ENCODE measurements at places on chromosomes 4 and X.

DNA sequence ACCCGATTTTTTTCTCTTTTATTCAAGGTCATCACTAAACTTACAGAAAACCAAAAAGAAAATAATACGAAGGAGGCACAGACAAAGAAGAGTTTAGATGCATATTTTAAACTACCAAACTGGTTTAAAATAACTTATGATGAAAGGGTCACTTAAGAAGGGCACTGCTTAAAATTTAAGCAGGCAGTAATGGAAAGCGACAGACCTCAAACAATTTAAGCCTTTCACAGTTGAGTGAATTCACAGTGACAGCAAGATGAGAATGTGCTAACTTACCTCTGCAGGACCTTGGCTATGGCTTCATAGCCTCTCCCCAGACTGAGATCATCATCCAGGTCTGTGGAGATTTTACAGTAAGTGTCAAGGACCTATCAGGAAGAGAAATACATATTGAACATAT, 112.1 kb downstream of the TTC29 start:
- no peak for DNase-seq

DNA sequence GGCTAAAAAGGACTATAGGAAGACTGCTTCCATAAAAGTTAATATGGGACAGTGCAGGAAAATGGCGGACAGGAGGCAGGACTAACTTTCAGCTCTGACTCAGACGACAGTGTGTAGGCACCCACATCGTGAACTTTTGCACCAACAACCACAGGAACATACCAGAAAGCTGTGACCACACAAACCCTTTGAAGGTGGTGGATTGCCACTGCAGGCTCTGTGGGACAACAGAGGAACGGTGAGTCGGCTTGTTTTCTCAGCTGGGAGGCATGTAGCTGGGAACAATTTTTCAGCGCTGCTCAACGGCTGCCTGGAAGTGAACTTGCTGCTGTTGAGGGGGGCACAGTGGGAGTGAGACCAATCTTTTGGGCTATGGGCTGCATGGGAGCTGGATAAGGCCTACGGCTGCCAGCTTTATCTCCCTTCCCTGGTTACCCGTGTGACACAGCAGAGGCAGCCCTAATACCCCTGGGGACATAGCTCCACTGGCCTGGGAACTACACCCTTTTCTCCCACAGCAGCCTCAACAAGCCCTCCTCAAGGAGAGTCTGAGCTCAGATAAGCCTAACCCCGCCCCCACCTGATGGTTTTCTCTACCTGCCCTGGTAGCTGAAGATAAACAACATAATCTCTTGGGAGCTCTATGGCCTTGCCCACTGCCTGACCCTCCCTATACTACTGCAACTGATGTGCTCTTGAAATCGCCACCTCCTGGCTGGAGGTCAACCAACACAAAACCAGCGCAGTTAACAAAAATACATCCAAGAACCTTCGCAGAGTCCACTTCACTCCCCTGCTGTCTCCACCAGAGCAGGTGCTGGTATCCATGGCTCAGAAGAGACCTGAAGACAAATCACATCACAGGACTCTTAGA, 1537.0 kb downstream of the C4orf33 start:
- DNase-seq, result no peak

DNA sequence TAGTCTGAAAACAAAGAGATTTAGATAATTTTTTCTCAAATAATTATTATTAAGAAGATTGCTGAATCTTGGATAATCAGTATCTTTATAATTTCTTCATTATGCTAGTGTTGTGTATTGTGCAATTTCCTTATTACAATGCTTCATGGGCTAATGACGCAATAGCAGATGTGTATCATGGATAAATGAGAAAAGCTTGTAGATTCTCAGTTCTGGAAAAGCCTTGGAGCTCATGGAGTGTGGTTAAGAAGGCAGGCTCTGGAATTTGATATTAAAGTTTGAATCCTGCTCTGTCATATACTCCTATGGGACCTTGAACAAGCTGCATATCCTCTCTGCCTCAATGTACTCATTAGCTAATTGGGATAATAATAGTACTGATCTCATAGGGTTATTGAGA, 18.9 kb upstream of the CXCL8 start:
- DNase-seq, result peak; percentile 39

GRCh38 chrX:9911487-9911886, 55.7 kb upstream of the CLDN34 start:
- no peak for DNase-seq

- DNase-seq, result no peak
Measured at GRCh38 chr4:127930175-127930574, 34.8 kb downstream of the MFSD8 start.

DNA sequence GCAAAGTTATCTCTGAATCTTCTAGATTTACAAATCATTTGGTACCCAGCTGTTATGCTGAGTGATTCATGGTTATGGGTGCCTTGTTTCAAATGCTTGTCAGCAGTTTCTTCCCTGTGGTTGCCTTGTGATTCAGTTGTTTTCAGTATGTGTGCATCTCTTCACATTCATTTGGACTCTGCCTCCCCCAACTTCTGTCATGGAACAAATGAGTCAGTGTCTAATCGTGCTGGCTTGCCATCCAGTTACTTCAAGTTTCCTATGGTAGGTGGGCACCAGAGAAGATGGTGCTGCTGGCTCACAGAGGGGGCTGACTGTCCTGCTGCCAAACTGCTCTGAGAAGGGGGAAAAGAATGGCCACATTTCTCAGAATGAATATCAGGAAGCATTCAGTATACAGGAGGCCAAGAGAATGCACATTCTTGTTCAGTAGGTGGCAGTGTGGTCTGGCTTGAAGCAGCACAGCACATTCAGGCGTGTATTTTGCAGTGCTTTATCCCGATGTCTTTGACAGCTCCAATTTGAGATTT, 260.9 kb downstream of the GLUD2 start:
- DNase-seq, result peak; percentile 1

GRCh38 chrX:42096265-42096920, 173.0 kb upstream of the CASK start:
- peak; percentile 91 for DNase-seq

All from NCI-H226 (cell line).